Activated CD8-positive, alpha-beta memory T cell treated with anti-CD3 and anti-CD28 coated beads, Interleukin-2, amount 10 ng/mL, durations not matched to agents 7 days and 5 days (primary cell): ENCODE measurements at places on chromosomes 11 and 22.

GRCh38 chr11:113272281-113272680 lies 42.1 kb upstream of the TTC12 start:
- no peaks in the 10 kb centered on the region for H3K27me3 ChIP-seq
- H3K36me3 ChIP-seq: no peaks in the 10 kb centered on the region
- no peak overlapping the region for H3K4me3 ChIP-seq
- no peak for DNase-seq
- H3K27ac ChIP-seq: no peak overlapping the region
- H3K4me1 ChIP-seq: no peaks in the 10 kb centered on the region

- no peak for DNase-seq
- no peak overlapping the region for H3K4me3 ChIP-seq
- H3K36me3 ChIP-seq: no peaks in the 10 kb centered on the region
Observed at GRCh38 chr11:61141601-61142028, 19.6 kb downstream of the VPS37C start.

- H3K4me1 ChIP-seq: no peaks in the 10 kb centered on the region
- H3K4me3 ChIP-seq: no peak overlapping the region
- H3K27me3 ChIP-seq: no peaks in the 10 kb centered on the region
- no peaks in the 10 kb centered on the region for H3K36me3 ChIP-seq
Observed at GRCh38 chr22:30877662-30878515, 90.7 kb downstream of the MORC2 start.

DNA sequence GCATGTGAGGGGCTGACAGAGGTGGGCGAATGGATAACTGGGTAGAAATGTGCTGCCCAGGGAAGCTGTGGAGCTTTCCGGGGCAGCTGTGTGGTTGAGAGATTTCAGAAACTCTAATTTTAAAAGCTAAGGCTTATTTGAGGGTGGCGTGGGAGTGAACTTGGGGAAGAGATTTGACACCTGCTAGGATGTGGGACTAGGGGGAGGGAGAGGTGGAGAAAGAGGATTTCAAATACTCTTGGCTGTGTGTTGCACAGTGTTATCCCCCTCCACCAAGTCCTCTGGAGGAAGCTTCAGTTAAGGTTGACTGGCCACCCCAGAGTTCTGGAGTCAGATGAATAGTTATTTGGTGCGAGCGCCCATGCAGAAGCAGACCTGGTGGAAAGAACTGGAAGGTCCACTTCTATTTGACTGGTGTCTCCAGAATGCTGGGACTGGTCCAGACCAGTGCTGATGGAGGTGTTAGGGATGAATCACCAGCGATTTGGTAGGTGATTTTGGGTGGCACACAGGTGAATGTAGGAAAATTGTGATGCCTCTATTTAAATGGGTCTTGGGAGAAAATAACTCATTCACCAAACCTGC lies 72.8 kb upstream of the ALX4 start:
- no peak overlapping the region for H3K4me3 ChIP-seq
- DNase-seq: no peak
- H3K36me3 ChIP-seq: no peaks in the 10 kb centered on the region
- H3K27ac ChIP-seq: no peak overlapping the region

- no peak overlapping the region for H3K4me3 ChIP-seq
- no peak for DNase-seq
- no peak overlapping the region for H3K27ac ChIP-seq
- H3K36me3 ChIP-seq: no peaks in the 10 kb centered on the region
Observed at GRCh38 chr22:34917239-34917638, 148.7 kb upstream of the ISX start.

DNA sequence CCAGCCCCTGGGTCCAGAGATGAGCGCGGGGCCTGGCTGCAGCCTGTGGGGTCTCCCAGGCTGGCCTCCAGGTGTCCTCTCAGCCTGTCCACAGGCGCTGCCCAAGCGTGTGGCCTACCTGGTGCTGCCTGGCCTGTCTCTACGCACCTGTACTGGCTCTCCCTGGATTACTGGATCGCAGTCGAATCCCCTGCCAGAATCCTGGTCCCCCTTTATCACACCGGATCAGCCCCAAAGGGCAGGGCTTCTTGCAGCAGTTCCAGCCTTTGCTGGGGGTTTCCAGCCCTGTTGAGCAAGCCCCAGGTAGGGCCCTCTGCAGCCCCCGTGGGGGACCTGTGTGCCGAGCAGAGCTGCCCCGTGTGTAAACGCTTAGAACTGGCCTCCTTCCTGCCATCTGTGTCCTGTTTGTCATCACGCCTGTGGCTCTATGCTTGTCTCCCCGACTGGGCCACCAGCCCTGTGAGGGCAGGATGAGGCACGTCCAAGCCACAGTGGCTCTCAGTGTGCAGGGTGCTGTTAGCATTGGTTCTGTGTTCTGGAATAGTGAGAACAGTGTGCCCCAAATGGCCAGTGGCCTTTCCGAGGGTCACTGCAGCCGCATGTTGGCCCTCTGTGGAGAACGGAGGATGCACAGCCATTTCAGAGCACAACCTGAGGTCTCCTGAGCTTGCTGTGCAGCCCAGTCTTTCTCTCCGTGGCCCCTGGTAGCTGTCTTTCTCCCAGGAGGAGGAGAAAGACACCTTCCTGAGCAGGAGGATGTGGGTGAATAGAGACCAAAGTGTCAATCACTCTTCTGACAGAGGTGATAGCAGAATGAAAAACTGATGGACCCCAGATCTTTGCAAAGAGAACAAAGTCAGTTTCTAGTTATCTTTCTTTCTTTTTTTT lies 13.9 kb upstream of the TXNRD2 start:
- H3K4me3 ChIP-seq: peak overlapping the region; percentile 51
- peaks cover 40% of the 10 kb centered on the region for H3K4me1 ChIP-seq

- no peak for DNase-seq
- H3K4me3 ChIP-seq: no peak overlapping the region
- peaks cover 57% of the 10 kb centered on the region for H3K36me3 ChIP-seq
- H3K27ac ChIP-seq: peak overlapping the region; percentile 80
- no peaks in the 10 kb centered on the region for H3K27me3 ChIP-seq
Observed at GRCh38 chr11:57680552-57680874, 12.6 kb downstream of the ZDHHC5 start.

DNA sequence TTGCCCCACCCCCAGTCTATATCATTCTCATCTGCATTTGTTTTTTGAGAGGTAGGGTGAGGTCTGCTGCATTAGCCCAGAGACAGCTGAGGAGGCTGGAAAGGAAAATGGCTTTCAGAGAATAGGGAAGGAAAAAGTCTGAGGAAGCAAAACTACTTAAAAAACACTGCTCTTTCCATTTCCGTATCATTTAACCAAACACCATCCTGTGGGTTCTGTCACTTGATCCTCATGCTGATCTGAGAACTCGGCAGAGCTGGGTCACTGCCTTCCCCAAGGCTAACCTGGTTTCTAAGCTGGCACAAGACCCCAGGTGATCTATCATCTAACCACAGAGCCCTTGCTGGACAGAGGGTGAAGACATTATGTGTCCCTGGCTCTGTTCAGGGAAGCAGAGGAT lies 1.2 kb downstream of the FOLR2 start:
- DNase-seq: peak; percentile 39
- H3K27me3 ChIP-seq: peaks cover 42% of the 10 kb centered on the region
- H3K4me1 ChIP-seq: peaks cover 32% of the 10 kb centered on the region
- H3K27ac ChIP-seq: peak overlapping the region; percentile 60
- no peaks in the 10 kb centered on the region for H3K36me3 ChIP-seq

- DNase-seq: peak; percentile 87
- H3K4me3 ChIP-seq: no peak overlapping the region
- H3K27ac ChIP-seq: no peak overlapping the region
Observed at GRCh38 chr11:119323532-119324033, 6.7 kb upstream of the MCAM start.

DNA sequence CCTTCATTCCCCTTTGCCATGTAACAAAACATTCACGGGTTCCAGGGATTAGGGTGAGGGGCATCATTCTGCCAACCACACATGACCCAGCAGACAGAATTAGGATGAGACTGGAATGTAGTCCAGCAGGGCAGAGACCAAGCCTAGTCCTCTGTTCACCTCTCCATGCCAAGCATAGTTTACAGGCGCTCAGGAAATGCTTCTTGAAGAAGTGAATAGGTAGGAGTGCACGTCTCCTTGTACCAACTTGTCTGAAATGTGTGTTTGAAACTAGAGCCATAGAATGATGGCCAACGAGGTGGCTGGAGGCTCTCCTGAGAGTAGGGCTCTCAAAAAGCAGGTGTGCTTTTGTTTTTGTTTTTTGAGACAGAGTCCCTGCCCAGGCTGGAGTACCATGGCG lies 8.2 kb downstream of the SPINDOC start:
- peaks cover 56% of the 10 kb centered on the region for H3K36me3 ChIP-seq
- H3K4me3 ChIP-seq: no peak overlapping the region
- H3K27me3 ChIP-seq: no peaks in the 10 kb centered on the region
- DNase-seq: no peak

DNA sequence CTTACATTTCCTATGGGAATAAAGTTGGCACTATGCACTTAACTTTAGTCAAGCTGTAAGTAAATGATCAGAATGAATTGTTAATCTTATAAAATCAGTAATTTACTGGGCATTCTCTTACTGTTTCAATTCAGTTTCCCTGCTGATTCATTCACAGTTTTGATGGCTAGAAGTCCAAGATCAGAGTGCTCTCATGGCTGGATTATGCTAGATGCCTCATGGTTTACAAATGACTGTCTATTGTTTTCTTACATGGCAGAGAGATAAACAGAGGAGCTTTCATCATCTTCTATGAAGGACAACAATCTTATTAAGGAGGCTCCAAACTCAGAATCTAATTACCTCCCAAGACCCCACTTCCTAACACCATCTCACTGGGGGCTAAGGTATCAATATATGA lies 135.1 kb upstream of the CARD18 start:
- no peak overlapping the region for H3K27ac ChIP-seq
- no peaks in the 10 kb centered on the region for H3K36me3 ChIP-seq
- peaks cover 9% of the 10 kb centered on the region for H3K27me3 ChIP-seq
- no peaks in the 10 kb centered on the region for H3K4me1 ChIP-seq
- DNase-seq: no peak

- H3K4me3 ChIP-seq: no peak overlapping the region
- no peaks in the 10 kb centered on the region for H3K36me3 ChIP-seq
- no peak for DNase-seq
Observed at GRCh38 chr11:76797341-76798201, 14.4 kb downstream of the TSKU start.

DNA sequence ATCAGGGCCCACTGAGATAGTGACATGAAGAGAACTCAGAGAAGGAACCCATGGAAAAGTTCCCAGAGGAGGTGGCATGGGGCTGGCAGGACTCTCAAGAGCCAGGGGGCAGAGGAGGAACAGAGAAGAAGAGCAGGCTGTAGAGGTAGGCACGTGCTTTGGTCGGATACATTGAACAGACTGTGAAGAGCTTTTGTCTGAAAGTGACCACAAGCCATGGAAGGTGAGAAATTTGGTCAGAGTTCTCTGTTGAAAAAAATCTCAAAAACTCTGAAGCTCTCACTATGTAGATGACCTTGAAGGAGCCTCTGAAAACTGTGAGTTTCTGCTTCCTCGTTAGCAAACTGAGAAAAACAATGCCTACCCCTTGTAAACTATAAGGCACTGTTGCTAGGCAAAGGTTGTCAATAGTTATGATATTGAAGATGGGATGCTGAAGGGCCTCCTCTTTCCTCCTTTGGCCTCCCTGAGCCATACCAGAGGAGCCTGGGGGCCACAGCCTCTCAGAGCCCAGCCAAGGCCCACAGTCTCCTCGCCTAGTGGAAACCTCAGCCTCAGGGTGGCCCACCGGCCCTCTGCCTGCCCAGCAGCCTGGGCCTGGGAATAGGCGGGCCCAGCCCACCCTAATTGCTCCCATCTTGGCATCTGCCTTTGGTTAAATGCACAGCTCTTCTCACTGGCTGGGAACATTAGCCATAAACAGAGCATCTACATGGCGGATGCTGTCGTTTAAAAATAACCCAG lies 415.7 kb downstream of the SOX6 start:
- no peak overlapping the region for H3K27ac ChIP-seq
- H3K4me3 ChIP-seq: no peak overlapping the region
- H3K27me3 ChIP-seq: no peaks in the 10 kb centered on the region
- H3K4me1 ChIP-seq: no peaks in the 10 kb centered on the region
- DNase-seq: no peak

DNA sequence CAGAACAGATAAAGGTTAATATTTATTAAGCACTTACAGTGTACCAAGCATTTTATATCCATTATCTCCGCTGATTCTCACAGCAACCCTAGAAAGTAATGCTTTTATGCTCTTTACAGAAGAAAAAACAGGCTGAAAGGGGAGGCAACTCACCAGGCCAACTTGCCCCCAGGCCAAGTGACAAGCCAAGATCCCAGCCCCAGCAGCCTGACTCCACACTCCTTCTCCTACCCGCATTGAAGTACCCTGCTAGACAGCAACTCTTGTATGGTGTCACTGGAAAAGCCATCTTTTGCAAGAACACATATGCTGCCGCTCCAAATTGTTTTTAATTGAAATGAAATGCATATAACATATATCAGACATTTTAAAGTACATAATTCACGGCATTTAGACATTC lies 25.6 kb downstream of the SMCO4 start:
- H3K36me3 ChIP-seq: peaks cover 10% of the 10 kb centered on the region
- H3K4me3 ChIP-seq: no peak overlapping the region
- no peak overlapping the region for H3K27ac ChIP-seq
- peaks cover 60% of the 10 kb centered on the region for H3K4me1 ChIP-seq
- no peaks in the 10 kb centered on the region for H3K27me3 ChIP-seq

DNA sequence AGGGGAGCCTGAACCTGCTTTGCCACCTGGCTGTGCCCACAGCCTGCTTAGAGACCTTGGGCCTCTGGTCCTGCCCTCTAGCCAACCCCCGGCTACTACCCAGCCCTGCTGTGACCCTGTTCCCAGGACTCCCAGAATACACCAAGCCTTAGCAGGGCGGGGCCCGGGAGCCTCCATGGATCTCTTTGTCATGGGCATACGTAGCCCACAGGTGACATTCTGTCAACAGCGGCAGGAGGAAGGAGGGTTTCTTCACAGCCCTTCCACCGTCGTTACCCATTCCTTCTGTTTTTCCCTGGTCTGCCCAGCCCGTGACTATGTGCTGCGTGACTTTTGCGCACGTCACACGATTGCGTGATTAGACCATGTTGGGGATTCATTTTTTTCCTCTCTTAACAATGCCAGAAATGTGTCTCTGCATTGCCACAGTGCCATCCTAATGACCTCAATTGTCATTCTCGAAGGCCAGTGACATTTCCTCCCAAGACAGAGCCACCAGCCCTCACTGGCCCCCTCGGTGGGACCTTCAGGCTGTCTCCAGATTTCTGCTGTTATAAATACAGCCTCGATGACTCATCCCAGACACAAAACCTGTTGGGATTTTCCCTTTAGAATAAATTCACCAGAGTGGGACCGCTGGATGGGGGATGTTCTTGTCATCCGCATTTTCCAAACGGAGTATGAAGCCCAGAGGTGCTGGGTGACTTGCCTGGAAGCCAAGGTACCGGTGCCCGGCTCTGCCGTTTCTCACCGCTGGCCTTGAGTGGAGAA lies 9.0 kb downstream of the SYT12 start:
- no peak for DNase-seq
- H3K4me3 ChIP-seq: no peak overlapping the region
- no peak overlapping the region for H3K27ac ChIP-seq
- H3K27me3 ChIP-seq: peaks cover 56% of the 10 kb centered on the region
- H3K4me1 ChIP-seq: peaks cover 2% of the 10 kb centered on the region
